ENCODE measurements at places on chromosomes 16 and 17.

GRCh38 chr16:75294773-75295459 lies 43.5 kb upstream of the BCAR1 start:
- DNase-seq = no peak

DNA sequence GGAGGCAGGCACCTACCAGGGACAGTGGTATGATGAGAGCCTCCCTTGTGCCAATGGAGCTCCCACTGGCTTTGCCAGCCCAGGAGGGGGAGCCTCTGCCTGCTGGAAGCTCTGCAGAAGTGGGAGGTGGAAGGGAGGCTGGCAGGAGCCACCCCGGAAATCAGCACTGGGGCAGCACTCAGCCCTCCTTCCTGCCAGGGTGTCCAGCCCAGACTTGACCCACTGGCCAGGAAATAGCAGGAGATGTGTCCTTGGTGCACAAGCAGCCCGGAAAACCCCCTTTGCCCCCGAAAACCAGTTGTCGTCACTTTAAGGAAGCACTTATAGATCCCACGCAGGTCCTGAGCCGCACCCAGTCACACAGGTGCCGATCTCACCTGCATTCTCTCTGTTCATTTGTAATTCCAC lies 49.3 kb upstream of the CACNG4 start:
- peak; percentile 21 for DNase-seq

DNA sequence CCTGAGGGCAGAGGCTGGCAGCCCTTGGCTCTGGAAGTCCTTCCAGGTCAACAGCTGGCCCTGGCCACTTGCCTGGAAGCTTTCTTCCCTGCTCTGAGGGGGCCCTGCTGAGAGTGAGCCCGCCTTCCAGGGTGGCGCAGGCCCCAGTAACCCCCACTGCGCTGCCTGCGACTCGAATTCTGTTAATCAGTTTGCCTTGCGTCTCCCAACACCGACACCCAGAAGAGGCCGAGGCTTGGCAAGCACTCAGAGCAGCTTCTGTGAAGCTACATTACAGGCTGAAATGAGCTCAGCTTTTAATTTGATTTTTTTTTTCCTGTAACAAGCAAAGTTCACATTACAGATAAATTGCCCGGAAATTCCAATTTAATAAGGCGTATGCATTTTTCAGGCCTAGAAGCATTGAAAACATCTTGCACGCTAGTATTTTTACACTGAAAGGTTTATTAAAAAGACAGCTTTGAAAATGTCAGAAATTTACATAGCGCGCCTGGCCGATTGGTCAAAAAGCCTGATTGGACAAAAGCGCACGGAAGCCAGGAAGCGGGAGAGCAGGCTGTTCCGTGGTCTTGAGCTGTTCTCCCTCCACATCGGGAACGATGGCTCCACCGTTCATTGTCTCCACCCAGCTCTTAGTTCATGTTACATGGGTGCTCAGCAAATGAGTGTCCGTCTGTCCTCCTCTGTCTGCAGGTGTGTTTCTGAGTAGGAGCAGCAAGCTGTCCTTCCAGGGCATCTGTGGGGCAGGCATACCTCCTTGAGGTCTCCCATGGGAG lies 65.5 kb upstream of the HSBP1 start:
- no peak for DNase-seq

DNA sequence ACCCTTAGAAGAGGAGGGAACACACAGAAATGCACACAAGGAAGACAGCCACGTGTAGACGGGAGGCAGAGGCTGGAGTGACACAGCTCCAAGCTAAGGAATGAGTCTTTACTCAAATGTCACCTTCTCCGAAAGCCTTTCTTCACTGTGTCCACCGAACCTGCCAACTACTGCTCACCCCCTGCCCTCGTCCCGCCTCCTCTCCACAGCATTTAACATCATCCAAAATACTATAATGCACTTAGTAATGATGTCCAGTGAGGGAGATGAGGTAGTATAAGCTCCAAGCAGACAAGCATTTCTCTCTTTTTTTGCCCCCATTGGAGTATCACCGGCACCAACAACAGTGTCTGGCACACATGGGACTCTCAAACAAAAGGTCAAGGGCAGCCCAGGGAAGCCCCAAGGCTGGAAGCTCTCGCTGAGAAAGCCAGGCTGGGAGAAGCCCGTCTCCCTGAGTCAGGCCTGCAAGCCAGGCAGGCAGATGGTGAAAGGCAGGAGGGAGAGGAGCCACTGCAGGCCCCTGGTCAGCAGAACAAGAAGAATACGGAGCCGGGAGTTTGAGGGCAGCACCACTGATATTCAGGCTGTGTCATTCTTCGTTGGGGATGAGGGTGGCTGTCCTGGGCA lies 25.9 kb downstream of the ZFHX3 start:
- DNase-seq = no peak

GRCh38 chr17:50692448-50693035 lies 15.2 kb downstream of the ANKRD40 start:
- DNase-seq = no peak

GRCh38 chr17:610276-610675 lies 104.4 kb downstream of the VPS53 start:
- DNase-seq = no peak

GRCh38 chr16:70635336-70636016 lies 10.9 kb upstream of the IL34 start:
- DNase-seq = no peak

- DNase-seq = no peak
Observed at GRCh38 chr16:15754821-15755534, 101.8 kb downstream of the MYH11 start.

Measured in hematopoietic multipotent progenitor cell treated with erythropoietin and hydrocortisone succinate and interleukin-3 and kit ligand, for 4 days (in vitro differentiated cells).